NCI-H524 (cell line): ENCODE measurements at places on chromosomes 12 and 14.

GRCh38 chr12:91264178-91264577 lies 81.6 kb upstream of the DCN start:
- no peak for DNase-seq

DNA sequence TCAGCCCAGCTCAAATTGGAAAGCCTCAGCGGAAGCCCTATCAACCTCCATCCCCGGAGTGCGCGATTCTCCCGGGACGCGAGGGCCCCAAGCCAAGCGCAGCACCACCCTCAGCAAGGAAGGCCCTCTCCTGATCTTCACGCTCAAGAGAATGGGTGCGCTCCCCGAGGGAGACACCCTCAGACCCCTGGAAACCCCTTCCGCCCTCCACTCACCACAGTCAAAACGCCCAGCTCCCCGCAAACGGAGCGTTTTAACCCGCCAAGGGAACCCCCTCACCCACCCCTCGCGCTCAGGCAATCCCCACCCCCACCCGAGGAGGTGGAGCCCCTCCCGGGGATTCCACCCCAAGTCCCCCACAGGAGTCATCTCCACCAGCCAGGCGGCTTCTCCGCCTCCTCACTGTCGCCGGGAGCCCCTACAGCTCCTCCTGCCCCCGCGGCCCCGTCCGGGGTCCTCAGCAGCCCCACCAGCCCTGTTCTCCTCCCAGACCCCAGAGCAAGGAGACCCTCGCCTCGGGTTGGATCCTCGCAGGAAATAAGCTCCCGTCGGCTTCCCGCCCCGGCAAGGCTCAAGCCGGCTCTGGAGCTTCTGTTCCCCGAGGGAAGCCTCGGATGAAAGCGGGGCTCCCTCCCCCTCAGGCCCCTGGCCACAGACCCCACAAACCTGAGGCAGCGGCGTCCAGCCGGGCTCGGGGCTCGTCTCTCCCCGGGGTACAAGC lies 507 bp downstream of the BAZ2A start:
- DNase-seq, result no peak

- DNase-seq, result peak; percentile 97
Observed at GRCh38 chr14:48125654-48126053, 450.2 kb upstream of the MDGA2 start.

DNA sequence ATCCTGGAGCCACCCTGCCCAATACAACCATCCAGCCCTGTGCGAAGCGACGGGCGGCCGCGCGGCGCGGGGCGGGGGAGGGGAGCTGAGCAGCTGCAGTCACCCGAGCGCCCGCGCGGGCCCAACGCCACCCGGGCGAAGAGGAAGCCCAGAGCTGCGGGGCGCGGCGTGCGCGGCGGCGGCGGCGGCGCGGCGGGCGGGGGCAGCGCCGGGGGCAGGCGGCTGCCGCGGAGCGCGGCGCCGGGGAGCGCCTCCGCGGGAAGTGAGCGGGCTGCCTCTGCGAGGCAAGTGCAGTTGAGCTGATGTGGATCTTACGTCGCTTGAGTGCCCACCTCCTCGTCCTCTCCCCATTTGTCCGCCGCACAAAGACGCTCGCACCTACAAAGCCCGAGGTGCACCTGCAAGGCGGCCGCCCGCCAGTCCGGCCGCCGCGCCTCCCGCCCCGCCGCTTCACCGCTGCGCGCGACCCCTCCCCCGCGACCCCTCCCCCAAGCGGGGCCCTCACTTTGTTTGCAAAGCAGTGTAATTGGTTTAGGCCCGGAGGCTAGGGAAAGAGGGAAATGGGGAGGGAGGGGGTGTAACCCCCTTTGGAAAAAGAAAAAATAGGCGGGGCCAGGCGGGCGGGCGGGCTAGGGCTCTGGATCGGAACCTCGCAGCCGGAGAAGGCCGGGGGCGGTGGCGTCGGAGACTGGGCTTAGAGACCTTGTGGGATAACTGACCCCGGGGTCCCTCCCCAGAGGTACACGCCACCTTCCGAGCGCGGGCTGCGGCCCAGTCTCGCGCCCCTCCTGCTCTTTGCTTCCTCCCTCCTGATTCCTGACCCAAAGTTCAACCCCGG lies at the start of the genes FOXA1 and TTC6:
TSS of gene FOXA1 (minus strand) at position 279 of the 838 bp plus-strand sequence. CDS start at position 2, 277 bp downstream.
TSS of gene TTC6 (plus strand) at position 659 of the 838 bp plus-strand sequence. CDS start 26,436 bp downstream, outside the sequence.
- peak; percentile 78 for DNase-seq

GRCh38 chr12:3263282-3263681 lies 186.1 kb downstream of the TSPAN9 start:
- peak; percentile 44 for DNase-seq

DNA sequence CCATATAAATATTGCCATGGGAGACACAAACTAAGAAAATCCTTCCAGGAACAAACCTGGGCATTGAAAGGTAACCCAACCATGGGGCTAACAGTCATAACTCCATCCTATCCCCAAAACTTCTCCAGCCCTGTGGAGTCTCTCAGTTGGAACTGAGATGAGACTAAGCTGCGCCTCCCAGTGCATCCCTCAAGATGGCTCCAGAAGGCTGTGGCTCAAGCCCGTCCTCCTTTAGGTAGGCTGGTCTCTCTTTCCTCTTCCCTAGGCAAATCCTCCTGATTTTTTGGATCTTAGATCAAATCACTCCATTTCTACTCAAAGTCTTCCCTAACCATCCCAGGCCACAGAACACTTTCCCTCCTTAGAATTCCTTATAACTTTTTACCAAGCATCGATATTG lies 364.3 kb upstream of the CCDC196 start:
- DNase-seq, result peak; percentile 55

DNA sequence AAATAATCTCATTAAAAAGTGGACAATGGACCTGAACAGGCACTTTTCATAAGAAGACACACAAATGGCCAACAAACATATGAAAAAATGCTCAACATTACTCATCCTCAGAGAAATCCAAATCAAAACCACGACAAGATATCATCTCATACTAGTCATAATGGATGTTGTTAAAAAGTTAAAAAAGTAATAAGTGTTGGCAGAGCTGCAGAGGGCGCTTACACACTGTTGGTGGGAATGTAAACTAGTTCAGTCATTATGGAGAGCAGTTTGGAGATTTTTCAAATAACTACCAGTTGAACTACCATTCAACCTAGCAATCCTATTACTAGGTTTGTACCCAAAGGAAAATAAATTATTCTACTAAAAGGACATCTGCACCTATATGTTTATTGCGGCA lies 47.2 kb downstream of the FOXG1 start:
- DNase-seq, result no peak

- DNase-seq, result no peak
Observed at GRCh38 chr12:38402811-38403210, 86.2 kb downstream of the ALG10B start.

DNA sequence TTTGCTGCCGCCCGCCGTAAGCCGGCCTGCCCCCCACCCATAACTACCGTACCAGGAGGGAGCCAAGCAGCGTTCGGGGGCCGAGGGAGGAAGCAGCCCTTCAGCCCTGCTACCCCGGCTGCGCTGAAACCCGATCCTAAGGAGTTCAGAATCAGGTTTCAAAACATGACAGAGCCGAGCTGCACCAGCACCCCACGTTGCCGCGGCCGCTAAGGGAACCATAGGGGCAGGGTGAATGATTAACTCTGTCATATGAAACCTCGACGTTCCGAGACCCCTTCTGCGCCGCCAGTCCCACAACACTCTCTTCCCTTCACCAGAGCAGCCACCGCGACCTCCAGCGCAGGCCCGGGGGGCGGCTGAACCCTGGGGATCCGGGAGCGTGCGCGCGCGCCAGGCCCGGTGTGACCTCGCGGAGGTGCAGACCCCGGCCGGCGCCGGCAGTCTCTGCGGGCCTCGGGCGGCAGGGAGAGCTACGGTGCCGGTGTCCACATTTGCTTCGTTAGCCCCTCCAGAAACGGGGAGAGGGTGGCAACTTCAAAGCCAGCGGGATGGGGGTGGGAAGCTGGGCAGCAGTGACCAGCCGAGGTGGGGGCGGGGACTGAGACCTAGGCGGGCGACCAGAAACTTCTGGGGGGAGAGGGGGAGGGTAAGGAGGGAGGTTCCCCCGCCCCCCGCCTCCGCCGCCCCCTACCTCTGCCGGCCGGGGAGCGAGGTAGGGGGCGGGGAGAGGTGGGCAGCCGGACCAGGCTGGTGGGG lies 1.6 kb downstream of the SIX4 start:
- peak; percentile 88 for DNase-seq

- no peak for DNase-seq
Observed at GRCh38 chr12:50690925-50691324, 73.0 kb upstream of the ATF1 start.

- peak; percentile 18 for DNase-seq
Observed at GRCh38 chr12:93585247-93585646, 12.8 kb downstream of the SOCS2 start.

DNA sequence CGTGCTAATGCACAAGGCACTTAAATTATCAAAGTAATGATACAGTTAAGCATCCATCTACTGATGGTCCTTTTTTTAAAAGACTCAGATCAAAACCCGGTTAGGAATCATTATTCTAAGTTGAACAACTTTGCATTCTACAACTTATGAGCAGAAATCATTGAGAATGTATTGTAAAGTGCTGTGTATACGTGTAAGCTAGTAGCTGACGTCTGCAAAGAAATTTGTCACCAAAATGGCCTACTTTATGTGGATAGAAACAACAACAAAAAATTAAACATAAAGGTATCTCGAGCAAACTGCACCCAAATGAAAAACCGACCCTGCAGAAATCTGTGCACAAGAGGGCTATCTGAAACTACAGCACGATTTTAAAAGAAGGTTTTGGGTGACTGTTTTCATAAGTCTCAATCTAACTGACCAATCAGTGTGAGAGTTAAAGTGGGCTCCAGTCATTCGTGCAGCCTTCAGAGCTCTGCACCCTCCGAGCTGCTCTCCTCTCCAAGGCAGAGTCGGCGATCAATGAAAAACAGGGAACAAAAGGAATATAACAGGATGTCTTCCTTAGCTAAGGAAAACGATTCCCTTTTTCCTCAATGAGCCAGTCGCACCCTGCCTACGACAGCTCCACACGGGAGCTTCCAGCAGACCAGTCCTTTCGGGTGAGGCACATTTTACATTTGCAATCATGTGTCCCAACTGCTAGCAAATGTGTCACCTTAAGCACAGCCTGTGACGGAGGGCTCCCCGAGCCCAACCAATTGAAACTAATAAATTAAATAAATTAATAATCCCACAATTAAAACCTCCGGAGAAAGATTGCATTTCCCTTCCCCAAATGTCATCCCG lies 200.7 kb upstream of the FOXN3 start:
- peak; percentile 69 for DNase-seq

- DNase-seq, result peak; percentile 90
Observed at GRCh38 chr14:70905301-70905700, 2.0 kb upstream of the PCNX1 start.

DNA sequence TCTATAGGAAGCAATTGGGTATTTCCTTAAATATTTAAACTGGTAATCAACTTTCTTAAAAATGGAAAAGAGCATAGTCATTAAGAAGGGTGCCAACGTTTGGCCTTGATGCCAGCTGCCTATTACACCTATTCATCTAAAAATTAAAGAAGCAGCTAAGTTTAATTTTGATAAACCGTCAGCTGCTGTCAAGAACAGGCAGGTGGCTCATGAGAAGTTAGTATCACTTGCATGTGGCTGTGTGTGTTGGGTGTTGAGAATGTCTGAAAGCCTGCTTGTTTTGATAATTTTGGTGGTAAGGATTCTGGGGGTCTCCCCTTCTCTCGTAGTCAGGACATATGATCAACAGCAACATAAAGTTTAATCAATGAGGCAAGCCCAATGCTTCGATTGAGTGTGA lies 6.5 kb downstream of the GLRX5 start:
- DNase-seq, result no peak

GRCh38 chr14:76654573-76655108 lies 106.6 kb upstream of the VASH1 start:
- DNase-seq, result no peak

- no peak for DNase-seq
Observed at GRCh38 chr12:56061982-56062381, 18.0 kb upstream of the ERBB3 start.

DNA sequence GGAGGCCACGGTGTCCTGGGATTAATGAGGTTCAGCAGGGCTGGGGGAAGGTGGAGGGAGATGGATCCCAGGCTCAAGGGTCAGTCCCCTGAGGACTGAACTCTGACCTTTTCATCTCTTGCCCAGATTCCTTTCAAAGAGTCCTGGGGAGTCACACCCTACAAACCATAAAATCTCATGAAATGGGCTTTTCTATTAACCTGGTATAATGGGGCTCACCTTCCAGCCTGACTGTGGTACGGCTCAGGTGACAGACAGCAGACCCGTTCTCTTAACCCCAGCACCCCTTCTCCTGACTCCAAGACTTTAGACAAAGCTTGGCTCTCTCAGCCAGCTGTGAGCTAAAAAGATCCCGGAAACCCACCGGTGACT lies 268.2 kb downstream of the ADGRD1 start:
- DNase-seq, result no peak

GRCh38 chr12:43154498-43155045 lies 397.4 kb downstream of the ADAMTS20 start:
- no peak for DNase-seq

GRCh38 chr12:6620137-6620884 lies 13.1 kb upstream of the CHD4 start:
- no peak for DNase-seq

- DNase-seq, result no peak
Observed at GRCh38 chr14:31207287-31207754, 272 bp downstream of the HECTD1 start.

DNA sequence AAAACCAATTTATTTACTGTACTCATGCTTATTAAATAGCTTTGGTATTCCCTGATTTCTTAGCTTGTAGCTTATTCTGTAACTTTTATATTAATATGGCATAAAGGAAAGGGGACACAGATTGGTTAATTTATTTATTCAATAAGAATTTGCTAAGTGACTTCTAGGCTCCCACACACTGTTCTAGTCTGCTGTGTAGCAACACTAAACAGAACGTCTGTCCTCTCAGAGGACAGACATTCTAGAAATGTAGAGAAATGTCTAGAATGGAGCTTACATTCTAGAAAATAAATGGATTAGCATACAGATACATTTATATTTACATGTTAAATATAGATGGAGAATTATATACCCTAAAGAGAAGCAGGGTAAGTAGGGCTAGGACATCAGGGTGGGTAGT lies 184.9 kb upstream of the ABCD2 start:
- no peak for DNase-seq

DNA sequence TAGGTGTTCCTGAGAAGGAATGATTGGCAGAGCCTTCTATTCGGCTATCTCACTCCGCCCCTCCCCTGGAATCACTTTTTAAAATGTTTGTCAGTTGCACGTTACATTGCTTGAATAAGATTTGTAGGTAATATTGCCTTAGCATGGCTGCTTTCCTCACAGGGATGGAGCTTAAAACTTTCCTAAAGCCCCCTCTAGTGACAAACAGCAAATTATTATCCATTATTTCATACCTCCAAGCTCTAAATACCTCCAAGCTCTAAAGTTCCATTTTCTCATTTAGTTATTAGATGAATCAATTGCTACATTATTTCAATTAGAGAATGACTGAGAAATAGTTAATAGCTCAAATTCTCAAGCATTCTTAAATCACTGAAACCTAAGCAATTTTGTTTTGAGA lies 5.1 kb upstream of the SPATA7 start:
- DNase-seq, result peak; percentile 65

- no peak for DNase-seq
Observed at GRCh38 chr12:41512497-41512896, 324.4 kb downstream of the PDZRN4 start.
